ENCODE measurements at places on chromosomes 5 and 9.

- no peak for DNase-seq
Measured at GRCh38 chr5:37075399-37075950, 173.7 kb downstream of the CPLANE1 start.

GRCh38 chr9:129148463-129149204 is 29.4 kb downstream of the IER5L start:
- DNase-seq: no peak

DNA sequence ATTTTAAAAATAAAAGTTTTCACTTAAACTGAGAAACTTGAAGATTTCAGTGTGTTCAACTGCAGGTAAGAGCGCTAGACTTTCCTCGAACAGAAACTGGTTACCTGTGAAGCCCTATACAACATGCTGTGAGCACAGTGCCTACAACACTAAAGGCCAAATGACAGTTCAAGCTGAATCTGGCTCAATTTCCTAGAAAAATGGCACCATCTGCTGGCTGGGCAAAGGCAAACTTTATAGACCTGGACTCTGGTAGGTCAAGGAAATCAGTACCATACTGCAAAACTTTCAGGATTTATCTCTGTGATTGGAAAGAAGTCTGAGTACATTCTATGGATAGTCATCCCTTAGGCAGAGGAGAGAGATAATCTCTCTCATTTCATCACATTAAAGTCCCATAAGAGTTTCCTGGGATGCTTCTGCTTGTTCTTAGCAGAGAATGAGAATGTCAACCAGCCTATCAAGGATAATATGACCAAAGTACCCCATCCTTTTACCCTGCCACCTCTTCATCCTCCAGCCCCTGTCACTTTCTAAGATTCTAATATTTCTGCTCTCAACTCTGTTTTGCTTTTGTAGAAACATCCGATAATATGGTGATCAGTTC is 31.8 kb upstream of the FOXB2 start:
- peak; percentile 54 for DNase-seq

DNA sequence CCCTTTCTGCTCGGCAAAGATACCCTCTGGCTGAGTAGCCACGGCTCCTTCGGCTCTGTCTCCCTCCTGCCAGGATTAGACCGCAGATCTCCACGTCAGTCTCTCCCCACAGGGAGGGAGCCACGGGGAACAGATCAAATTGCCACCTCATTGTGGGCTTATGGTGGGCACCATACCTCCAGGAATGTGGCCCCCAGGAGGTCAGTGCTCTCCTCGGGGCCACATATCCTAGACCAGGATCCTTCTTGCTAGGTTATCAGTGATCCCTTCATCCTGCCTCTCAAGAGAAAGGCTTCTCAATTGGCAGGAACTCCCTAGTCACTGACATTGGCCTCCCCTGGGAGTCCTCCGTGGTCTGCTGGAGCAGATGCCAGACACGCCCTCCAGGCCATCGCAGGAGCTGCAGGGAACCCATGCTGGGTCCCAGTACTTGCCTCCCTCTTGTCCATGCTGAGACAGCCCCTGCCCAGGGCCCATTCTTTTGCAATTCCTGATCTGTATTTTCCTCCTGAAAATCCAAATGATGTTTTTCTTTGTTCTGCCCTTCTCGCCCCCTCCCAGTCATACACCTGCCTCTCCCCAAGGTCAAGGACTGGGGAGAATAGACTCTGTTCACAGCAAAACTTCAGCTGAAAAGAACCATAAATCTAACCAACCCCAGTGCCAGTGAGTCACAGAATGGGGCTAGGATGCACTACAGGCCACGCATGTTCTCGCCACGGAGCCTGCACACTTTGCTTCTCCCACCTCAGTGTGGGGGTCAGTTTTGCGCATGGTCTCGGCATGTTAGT is 31.6 kb upstream of the ENHO start:
- DNase-seq: no peak

DNA sequence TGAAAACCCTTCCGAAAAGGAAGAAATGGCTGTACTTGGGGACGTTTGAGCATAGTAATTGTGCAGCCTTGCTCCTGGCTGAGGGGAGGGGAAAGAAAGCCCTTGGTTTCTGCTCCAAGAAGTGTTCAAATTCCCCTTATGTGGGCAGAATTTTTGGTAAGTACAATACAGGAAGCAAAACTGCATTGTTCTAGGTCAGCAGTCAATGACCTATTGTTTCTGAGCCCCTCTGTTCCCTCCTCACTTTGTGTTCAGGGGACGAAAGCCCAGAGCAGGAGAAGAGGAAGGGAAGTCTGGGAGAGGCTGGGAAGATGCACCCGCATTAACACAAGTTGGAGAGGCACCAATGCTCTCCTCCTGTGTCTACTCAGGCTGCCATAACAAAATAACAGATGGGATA is 11.9 kb downstream of the BASP1 start:
- no peak for DNase-seq

GRCh38 chr9:90368241-90368640 is 274.4 kb downstream of the DIRAS2 start:
- no peak for DNase-seq

DNA sequence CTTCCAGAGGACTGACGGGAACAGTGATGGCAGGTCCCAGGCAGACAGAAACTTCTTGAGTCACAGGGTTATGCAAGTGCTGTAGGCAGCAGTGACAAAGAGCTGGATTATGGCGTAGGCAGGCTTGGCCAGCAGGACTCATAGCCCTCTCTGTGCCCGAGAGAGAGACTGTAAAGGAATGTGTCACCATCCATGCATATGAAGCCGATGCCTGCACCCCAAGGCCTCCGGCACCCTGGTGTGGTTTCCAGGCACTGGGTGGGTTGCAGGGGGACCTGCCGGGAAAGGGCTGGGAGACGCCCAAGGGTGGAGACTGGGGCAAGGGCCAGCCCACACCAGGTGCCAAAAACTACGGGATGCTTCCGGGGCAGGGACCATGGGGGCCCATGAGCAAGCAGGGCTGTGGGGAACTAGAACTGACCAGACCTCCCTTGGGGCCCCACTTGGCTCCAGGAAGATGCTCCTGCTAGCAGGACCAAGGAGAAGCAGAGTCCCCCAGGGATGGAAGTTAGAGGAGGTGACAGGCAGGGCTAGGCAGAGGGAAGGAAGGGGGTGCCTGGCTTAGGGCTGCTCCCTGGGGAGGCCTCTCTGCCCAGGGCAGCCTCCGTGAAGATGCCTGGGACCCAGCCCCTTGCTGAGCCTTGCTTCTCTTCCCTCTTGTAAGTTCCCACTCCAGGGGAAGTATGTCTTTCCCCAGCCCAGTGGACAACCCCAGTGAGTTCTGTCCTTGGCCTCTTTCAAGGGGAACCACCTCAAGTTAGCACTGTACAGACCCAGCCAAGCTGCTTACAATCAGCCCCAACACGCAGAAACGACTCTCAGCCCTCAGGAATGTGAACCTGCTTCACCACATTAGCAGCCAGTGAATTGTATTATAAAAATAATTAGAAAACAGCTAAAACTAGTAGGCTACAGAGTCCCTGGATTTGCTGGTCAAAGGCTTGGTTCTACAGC is 10.5 kb upstream of the IPPK start:
- DNase-seq: no peak

- DNase-seq: no peak
Measured at GRCh38 chr9:82519332-82519731, 530.8 kb downstream of the SPATA31D1 start.

DNA sequence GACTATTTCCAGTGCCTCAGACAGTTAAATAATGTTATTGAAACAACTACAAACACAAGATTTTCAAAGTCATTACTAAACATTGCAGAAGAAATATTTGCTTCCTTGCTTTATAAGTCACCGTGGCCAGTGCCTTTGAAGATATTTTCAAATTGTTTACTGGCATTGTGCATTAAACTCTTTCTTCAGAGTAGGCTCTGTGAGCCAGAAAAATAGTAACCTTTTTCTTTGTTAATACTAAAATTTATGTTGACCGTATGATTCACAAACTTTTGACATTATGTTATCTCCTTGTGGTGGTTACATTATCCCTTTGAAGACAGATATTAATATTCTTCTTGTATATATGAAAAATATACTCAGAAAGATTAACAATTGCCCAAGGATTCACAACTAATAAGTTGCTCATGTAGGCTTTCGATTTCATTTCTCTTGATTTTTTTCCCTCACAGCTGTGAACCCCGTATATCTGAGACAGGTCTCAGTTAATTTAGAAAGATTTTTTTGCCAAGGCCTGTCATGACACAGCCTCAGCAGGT is 140.1 kb downstream of the NR3C1 start:
- DNase-seq: no peak

DNA sequence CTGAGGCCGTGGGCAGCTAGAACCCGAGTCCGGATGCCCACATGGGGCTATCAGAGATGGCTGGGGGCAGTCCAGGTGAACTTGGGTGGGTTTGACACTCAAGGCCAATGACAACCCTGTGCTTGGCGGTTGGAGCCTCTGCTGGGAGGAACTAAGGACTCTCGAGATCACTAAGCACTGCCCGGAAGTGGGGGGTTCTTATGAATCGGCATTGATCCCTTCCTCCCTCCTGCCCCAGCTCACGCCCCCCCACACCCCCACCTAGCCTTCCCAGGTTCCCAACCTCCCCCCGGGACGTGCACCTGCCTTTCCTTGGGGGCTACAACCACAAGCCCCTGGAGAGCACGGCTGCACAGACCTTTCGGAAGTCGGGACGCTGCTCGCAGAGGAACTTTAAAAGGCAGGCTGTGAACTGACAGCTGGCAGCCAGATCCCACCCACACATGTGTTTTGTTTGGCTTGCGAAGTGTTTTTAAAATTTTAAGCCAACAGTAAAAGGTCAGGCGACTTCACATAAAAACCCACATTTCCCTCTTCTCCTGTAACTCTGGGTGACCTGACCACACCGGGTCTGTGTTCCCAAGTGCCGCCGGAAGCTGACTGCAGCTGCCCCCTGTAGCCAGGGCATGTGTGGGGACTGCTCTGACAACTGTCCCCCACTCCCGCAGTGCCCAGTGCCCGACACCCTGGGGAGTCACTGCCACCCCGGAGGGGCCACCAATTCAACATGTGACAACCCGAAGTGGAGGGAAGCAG is 5.1 kb upstream of the RALGDS start:
- no peak for DNase-seq

DNA sequence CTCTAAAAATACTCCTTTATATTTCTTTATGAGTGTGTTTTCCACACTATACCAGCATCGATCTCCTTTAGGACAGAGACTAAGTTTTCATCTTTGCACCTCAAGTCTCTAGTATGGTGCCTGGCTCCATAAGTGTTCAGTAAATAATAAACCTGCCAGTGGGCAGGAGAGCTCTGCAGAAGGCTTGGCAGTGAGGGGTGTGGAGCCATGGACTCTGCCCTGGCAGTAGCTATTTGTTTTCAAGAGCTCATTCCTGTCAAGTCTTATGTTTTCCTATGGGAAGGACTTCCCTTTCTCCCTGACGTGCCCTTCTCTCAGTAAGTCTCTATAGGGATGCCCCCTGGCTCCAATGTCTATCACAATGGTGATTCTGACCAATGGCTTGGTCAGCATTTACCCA is 252.2 kb downstream of the PIK3R1 start:
- DNase-seq: no peak

DNA sequence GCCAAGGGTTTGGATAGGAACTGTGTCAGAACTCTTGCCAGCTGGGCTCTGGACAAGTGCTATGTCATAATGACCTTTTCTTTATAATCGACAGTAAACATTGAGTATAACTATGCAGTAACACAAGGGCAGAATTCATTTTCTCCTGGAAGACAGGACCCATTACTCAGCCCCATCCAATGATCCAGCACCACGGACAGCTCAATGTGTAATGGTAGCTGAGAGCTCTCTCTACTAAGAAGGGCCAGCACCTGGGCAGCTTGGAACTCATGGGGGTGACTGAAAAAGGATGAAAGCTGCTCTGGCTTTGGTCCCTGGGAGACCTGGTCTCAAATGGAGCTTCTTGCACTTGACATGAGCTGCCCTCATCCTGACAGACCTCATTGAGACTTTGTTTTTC is 347.8 kb downstream of the TRIM32 start:
- DNase-seq: peak; percentile 27

DNA sequence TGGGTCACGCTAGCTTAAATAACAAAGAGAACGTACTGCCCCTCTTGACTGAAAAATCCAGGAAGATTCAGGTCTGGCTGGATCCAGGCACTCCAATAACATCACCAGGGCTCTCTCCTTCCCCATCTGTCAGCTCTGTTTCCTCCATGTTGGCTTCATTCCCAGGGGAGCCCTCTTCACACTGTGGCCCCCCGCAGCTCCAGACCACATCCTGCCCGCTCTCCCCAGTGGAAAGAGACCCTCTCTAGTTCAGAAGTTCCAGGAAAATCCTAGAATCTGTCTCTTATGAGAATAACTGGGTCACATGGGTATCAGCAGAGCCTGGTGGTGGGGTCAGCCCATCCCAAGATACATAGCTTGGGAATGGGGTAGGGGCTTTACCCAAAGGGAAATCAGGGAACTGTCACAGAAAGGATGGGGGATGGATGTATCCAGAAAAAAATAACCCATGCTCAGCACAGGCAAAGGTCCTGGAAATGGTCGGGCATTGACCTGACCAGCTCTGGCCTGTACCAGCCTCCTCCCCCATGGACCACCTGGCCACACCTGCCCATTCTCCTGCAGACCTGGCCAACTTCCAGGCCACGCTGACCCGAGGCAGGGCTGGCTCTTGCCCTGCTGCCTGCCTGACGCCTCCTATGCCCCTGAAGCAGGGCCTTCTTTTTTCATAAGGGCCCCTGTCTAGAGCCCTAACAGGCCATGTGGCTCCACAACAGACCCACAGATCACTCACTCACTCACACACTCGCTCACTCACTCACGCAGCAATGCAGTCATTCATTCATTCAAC is 65.9 kb downstream of the COL23A1 start:
- DNase-seq: no peak

DNA sequence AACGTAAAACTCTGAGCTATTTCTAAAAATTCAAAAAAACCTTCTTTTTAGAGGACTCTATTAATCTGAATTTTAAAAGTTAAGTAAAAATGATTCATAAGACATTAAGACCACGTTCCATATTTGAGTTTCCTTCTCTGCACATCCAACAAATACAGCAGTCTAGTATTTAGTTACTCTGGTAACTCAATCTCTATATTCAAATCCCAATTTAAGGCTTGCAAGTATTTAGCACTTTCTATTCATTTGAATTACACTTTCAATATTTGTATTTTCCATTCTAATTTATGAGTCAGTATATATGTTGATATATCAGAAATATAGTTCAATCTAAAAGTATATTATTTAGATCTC is 17.7 kb downstream of the RFX3 start:
- no peak for DNase-seq

GRCh38 chr5:91684625-91685024 is 301.5 kb upstream of the ARRDC3 start:
- DNase-seq: no peak

- peak; percentile 56 for DNase-seq
Measured at GRCh38 chr9:19456996-19457692, 48.3 kb downstream of the ACER2 start.

- no peak for DNase-seq
Measured at GRCh38 chr5:132020568-132021339, 9.3 kb upstream of the ACSL6 start.

GRCh38 chr9:83623679-83624076 is 735 bp downstream of the IDNK start:
- no peak for DNase-seq

DNA sequence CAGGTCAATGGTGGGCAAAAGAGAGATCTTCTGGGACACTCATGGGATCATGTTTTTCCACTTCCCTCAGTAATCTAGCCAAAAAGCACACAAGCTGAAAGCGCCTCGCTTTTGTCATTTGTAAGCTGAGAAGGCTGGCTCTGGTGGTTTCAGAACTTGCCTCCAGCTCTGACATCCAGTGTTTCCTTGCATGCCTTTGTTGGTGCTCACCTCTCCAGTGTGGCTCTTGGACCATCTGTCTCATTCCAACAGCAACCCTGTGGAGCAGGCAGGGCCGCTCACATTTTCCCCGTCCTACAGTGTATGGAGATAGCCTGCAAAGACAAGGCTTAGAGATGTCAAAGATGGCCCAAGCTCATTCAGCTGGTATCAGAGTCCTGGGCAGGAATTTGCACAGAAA is 160.8 kb upstream of the KLF4 start:
- DNase-seq: no peak
